ENCODE measurements at places on chromosomes 1 and 21.
A peak's percentile ranks its signal among the peaks of the same experiment; 100 is the strongest.

DNA sequence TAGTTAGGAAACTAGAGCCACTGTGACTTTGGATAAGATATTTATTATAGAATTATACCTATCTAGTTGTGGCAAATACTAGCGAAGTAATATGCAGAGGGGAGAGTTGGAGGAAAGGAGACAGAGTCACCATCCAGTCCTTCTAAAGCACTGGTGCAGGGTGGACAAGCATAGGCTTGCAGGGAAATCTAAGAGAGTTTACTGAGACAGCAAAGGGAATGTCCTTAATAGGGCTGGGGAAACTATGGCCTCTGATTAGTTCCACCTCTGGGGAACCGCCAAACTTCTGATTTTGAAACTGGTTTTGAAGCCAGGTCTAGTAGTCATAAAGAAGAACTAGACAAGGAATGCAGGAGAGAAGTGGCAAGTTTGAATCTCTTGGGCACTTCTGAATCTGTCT, 407.9 kb downstream of the VAV3 start:
- DNase-seq, result no peak

- DNase-seq, result no peak
Observed at GRCh38 chr1:151346082-151346768, 827 bp downstream of the RFX5 start.

GRCh38 chr1:117112047-117112717, 9.4 kb downstream of the TRIM45 start:
- DNase-seq, result no peak

DNA sequence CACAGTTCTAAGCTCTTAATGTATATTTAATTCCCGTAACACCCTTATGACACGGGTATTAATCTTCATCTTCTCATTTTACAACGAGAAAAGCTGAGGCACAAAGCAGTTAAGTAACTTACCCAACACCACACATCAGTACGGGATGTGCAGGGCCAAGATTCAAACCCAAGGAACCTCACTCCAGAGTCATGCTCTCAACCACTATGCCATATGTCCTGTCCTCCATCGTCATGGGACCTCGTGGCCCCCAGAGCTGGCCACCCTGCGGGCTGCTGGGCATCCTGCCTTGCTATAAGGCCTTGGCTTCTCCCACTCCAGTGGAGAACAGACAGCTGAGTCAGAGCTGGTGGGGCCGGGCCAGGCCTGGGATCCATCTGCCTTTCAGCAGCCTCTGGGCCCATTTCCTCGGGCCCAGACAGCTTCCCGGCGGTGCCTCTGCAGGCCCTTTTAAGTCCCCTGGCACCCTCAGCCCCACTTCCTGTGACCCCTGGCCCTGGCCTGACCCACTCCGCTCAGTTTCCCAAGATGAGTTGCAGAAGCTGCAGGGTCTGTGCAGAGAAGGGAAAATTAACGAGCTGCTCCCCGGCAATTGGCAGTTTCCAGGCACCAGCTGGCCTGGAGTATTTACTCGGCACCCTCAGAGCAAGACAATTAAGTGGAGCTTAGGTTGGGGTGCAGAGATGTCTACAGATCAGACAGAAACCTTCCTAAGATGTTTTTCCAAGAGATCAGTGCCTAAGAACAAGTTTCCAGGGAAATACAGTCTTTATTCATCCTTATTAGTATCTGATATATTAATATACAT, 98.2 kb downstream of the EPHB2 start:
- no peak for DNase-seq

DNA sequence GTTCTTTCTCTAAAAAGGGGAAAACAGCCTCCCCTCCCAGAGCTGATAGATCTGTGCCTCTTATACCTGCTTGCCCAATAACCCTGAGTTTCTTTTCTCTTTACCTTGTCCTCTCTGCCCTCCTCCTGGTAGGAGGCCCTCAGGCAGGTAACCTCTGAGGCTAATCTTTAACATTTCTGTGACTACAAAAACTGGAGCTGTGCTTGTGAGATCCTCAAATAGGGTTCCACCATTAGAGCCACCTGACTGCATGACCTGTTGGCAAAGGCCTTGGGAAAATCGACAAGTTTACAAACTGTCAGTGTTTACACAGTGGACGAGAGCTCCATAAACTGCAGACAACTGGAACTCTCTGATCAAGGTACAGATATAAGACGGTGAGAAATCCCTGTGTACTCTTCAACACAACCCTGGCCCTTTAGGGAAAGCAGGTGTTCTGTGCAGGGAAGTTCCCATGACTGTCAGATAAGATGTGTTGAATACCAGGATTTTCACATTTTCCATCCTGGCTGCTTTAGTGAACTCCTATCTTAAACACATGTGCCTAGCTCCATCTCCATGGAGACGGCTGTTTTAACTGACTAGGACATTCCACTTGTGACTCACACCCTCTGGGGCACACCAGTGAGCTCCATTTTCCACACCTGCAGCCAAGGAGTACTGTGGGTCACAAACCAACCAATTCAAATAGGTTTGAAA, 38.3 kb downstream of the ECE1 start:
- DNase-seq, result peak; percentile 91

DNA sequence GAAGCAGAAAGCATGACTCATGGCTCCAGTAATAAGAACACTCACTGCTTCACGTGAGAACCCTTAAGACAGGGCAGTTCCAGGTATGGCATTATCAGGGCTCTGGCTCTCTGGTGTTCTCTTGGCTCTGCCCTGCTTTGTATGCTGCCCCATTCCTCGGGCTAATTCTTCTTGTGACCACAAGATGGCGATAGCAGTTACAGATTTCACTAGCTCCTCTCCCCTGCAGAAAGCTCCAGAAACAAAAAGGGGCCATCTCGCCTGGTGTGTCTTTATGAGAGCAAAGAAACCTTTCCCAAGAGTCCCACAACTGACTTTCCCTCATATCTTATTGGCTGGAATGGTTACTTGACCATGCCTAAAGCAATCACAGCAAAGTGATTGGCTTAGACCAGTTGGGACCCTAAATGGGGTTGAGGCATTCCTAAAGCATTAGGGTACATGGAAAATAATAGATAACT, 60.1 kb downstream of the F3 start:
- peak; percentile 89 for DNase-seq

GRCh38 chr1:65758128-65758527, 34.6 kb upstream of the PDE4B start:
- no peak for DNase-seq

DNA sequence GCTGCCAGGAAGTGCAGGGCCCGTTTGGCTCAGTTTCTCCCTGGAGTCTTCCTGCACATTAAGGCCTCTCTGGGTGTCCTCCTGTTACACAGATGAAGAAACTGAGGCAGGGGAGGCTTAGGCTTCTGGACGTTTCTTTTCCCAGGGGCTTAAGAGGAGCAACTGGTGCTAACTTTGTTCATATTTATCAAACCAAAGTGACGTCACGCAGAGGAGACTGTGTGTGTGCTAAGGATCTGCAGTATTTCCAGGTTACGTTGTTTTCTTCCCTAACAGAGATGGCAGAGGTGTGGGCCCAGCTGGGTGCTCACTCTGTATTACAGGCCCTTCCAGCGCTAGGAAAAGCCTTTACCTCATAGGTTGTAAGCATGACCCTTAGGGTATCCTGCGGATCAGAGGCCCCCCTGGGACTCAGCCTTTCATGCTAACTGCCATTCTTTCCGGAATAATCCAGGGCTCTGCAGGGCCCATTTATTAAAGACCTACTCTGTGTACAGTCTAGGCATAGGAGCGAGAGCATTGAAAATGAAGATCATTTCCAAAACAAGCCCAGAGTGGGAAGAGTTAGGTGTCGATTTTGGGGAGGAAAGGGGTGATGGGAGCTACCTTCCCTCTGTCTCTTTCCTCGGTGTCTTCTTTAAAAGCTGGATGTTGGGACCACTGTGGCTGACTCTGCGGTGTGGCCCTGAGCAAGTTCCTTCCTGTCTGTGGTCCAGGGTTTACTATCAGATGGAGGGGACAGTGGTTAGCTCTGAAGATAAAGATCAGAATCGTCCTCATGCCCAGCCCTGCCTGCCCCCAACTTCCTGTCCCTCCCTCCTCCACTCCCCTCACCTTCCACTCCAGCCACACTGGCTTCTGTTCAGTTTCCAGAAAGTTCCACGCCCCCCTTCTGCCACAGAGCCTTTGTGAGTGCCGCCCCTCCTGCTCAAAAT, 4.6 kb downstream of the AGTRAP start:
- no peak for DNase-seq

DNA sequence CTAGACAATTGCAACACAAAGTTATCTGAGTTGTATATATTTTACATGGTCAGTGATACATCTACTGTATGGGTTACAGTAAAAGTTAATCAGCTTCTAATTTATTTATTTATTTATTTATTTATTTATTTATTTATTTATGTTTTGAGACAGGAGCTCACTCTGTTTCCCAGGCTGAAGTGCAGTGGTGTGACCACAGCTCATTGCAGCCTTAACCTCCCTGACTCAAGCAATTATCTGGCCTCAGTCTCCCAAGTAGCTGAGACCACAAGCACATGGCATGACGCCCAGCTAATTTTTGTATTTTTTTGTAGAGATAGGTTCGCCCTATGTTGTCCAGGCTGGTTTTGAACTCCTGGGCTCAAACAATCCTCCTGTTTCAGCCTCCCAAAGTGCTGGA, 241.6 kb downstream of the PTPRC start:
- DNase-seq, result no peak

DNA sequence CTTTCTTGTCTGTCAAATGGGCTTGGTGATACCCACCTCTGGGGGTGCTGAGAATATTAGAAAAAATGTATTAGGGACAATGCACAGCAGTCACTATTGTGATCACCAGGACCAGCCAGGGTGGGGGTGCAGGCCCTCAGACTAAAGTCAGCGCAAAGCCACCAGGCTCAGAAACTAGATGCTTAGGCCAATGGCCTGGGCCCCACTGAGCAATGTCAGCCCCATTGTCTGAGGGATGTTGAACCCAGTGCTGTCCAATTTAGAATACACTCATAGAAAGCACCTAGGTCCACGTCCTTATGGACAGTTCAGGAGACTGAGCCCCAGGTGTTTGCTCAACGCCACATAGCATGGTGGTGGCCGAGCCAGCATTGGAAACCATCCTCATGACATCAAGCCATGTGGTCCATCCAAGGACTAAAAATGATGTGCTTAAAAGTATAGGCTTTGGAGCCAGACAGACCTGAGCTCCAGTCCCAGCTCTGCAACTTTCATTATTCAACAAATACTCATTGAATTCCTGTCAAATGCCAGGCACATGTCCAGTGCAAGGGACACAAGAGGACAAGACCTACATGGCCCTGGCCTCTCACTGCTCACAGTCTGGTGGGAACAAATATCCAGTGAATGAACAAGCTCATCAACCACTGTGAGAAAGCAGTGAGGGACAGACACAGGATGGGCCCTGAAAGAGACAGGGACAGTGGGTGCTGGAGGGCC, 273.8 kb downstream of the MATN1 start:
- DNase-seq, result no peak

- DNase-seq, result no peak
Observed at GRCh38 chr1:156848461-156849150, 10.3 kb downstream of the INSRR start.

Data from HT-29 (cell line).